Mucosa of gallbladder (tissue), 1 donor: ENCODE measurements at places on chromosomes 3 and 15. TPM values are rescaled to one million over a fixed set of nuclear protein-coding genes. Genes with fewer than 3 reads are reported as not detected.

DNA sequence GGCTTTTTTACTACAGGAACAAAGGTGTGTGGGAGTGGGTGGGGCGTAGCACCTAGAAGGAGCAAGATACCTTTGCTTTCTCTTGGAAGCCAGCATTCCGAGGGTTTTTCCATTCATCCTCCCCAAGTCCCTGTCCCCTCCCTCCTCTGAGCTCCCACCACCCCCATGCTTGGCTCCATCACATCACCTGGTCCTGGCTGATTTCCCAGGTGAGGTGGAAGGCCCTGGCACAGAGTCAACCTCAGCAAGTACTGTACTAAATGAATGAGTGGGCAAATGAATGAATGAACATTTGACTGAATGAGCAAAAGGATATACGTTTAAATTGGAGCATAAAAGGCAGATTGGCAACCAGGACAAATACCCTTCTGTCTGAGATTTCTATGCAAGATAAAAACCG lies 45.4 kb downstream of the DZIP1L start:
- DNase-seq = no peak

GRCh38 chr3:195546130-195546560 lies 3.0 kb upstream of the PPP1R2 start:
- peak; percentile 53 for DNase-seq

DNA sequence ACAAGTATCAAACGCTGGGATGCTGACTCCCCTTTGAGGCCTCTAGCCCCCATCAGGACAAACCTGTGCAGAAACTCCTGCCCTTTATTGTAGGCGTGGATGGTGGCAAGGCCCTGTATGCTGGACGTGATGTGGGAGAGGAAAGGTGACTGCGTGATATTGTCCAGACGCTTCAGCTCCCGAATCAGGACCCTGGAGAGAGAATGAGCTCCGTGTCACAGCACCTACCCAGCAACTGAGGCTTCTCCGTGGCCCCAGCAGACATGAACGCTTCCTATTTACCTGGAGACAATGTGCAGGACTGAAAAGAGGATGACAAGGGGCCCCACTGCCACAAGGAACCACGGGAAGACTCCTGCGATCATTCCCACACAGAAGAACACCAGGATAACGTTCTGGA lies 65.0 kb upstream of the PARL start:
- DNase-seq = no peak

DNA sequence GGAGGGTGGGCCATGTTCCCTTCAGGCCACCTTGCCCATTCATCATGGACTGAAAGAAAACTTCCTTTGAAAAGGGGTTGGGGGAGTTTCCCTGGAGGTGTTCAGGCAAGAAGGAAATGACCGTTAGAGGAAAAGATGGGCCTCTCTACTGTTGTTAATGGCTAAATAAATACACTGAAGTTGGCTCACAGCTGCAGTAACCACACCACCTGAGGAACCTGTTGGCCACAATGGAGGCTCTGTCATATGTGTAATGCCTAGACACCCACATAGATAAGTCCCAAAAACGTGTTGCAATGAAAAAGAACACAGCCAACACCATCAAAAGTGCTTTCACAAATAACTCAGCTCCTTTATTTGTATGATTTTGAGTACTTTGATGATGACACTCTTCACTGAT lies 38.2 kb upstream of the FAM3D start:
- DNase-seq = no peak

GRCh38 chr3:129836381-129837064 lies 57.0 kb downstream of the TMCC1 start:
- no peak for DNase-seq

GRCh38 chr3:64342940-64343688 lies 117.8 kb upstream of the PRICKLE2 start:
- no peak for DNase-seq

The MEF2A gene
- total RNA-seq = 50.6 TPM

The TASOR gene
- 58.4 TPM for total RNA-seq

The SERINC4 gene
- 0.23 TPM for total RNA-seq

The GOLGA8S gene
- total RNA-seq = 0.29 TPM

The SNX22 gene
- 1.0 TPM for total RNA-seq

The TMEM207 gene
- total RNA-seq = not detected

The SERPINI2 gene
- total RNA-seq = 0.23 TPM

The ZNF620 gene
- total RNA-seq = 3.2 TPM
